Stimulated activated CD8-positive, alpha-beta memory T cell treated with anti-CD3 and anti-CD28 coated beads, Interleukin-4, amount 100 ng/mL, for 1 hour (primary cell): ENCODE measurements at places on chromosomes 2 and 18.
A peak's percentile ranks its signal among the peaks of the same experiment; 100 is the strongest.

DNA sequence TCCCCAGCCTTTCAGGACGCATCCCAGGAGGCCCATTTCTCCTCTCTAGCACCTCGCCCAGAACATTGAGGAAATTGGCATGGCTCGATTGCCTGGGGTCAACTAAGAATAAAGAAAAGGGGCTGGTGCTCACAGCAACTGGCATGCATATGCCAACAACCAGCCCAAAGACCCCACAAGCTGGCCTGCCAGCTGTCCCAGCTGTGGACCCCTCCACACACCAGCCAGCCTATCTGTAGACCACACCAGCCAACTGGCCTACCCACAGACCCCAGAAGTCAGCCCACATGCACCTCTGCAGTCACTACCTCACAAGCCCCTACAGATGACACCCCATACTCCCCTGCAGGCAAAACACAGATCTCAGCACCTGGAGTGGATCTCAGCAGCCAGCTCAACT lies 123.8 kb upstream of the ID2 start:
- DNase-seq: no peak

DNA sequence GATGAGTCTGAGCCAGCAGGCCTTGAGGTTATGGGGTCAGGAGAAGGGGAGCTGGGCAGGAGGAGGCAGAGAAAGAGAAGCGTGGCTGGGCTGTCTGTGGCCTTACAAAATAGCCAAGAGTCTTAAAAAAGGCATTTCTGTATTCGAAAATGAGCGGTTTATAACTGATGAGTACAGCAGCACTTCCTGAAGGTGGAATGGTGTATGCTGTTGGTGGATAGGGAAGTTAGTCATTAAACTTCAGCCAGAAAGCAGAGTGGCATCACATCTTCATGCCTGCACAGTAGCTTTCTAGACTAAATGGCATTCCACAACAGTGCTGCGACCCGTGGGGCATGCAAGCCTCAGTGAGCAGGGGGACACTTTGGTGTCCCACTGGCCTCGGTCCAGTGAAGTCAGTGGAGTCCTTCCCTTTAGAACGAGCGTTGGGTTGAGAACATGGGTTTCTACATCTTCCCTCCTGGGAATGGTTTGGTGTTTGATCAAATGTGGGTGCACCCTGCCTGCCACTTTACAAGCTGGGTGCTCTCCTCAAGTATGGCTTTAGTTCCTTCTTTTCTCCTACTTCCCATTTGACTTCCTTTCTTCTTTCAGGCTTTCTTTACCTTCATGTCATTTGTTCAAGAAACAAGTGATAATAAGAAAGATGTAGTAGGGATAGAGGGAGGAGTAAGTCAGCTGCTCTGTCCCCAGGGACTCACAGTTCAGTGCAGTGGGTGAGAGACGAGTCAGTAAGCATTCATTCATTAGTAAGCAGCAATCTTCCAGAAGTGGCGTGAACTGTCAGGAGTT lies 96.3 kb downstream of the ARMC9 start:
- no peak for DNase-seq

DNA sequence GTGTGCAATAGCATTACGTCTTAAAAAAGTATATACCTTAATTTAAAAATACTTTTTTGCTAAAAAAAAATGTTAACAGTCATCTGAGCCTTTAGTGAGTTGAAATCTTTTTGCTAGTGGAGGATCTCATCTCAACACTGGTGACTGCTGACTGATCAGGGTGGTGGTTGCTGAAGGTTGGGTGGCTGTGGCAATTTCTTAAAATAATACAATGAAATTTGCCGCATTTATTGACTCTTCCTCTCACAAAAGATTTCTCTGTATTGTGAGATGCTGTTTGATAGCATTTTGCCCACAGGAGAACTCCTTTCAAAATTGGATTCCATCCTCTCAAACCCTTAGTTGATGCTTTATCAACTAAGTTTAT lies 46.1 kb upstream of the ANXA4 start:
- no peak for DNase-seq

DNA sequence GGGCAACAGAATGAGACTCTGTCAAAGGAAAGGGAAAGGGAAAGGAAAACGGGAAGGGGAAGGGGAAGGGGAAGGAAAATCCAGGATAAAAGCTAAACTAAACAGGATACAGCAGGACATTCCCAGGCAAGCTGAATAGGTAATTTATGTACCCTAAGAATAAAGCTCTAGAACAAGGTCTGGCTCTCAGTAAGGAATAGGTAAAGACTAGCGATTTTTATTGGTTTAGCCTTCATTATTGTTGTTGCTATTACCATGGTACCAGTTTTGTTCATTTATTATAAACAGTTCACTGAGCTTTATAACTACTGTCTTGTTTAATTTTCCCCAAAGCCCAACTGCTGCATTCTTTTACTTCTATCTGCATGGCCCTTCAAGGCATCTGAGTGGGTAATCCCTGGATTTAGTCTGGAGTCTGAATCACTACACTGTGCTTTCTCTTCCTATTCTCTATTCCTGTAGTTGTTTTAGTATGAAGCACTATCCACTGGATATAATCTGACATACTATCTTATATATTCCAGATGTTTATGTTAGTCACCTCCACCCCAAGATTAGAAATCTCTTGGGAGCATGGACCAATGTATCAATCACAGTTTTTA lies 127.1 kb upstream of the TANK start:
- no peak for DNase-seq

DNA sequence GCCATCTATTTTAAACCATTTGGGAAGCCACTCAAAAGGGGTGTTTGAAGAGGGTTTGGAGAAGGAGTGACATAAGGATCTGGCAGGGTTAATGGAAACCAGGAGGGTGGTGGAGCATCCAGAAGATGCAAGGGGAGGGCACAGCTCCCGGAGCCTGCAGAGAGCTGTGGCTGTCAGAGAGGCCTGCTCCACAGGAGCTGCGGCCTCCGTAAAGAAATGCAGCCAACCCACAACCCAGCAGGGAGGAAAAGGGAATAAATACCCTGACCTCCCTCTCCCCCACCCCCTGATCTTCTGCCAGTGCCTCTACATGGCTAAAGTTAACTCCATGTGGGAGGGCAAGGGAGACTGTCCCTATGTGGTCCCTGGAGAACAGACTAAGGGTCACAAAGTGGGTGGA lies 567.1 kb upstream of the POU3F3 start:
- DNase-seq: no peak

- no peak for DNase-seq
Measured at GRCh38 chr2:98025481-98026037, 29.8 kb upstream of the TMEM131 start.

DNA sequence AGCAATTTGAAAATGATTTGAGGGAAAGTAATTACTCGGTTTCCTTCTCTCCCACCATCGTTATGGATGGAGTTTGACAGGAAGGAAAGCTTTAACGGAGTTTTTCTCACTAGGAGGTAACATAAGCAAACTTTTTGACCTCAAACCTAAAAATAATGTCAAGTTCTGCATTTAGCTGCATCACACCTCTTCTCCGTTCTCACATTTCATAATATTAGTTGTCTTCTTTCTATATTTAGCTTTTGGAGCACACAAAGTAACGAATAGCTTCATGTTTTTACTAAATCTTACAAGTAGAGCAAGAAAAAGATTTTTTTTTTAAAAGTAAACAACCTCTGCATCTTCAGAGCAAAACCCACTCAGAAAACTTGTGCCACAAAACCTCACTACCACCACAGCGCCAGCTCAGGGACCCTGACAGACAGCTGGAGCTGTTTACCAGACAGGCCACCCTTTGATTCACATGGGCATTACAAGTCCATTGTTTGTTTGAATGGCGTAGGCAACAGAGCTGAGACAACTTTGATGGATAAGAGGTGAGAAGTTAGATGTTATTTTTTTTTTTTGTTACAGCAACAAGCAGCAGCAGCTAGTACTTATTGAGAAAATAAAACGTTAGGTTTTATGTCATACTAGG lies 21.9 kb upstream of the ICOS start:
- DNase-seq: no peak

GRCh38 chr2:181273986-181274385 lies 183.2 kb upstream of the ITGA4 start:
- no peak for DNase-seq

DNA sequence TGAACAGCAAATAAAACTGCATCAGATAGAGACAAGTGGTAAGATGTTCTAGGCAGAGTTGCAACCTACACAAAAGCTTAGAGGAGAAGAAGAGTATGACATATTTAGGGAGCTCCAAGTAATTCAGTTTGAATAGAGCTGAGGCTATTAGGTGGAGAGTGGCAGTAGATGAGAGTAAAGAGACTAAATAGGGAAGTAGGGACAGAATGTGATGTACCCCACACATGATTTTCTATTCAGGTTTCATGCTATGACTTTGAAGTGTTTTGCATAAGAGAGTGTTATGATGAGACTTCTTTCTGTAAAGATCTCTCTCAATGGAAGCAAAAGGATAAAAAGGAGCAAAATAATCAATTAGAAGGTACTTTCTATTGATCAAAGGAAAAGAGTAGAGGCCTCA lies 206.8 kb upstream of the ERBB4 start:
- no peak for DNase-seq

DNA sequence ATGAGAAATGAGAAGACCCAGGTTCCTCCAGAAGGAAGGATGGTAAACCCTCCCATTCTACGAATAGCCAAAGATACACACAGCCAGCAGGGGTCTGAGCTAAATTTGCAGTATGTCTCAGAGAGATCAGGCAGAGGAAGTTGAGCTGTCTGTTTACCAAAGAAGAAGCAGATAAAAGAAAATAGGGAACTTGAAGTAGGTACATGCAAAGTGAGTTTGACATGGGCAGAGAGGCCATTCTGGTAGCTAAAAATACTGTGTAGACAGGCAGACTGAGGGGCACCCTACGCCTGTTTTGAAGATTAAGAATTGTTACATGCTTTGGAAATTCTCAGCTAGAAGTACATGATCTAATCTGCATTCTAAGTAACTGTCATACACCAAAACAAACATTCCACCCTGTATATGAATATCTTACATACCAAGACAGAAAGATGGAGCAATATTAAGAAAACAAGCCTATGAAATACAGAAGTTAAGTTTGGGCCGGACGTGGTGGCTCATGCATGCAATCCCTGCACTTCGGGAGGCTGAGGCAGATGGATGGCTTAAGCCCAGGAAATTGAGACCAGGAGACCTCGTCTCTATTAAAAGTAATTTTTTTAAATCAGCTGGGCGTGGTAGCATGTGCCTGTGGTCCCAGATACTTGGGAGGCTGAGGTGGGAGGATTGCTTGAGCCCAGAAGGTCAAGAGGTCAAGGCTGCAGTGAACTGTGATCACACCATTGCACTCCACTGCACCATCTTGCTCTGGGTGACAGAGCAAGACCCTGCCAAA lies 157.9 kb downstream of the ANKRD44 start:
- no peak for DNase-seq

DNA sequence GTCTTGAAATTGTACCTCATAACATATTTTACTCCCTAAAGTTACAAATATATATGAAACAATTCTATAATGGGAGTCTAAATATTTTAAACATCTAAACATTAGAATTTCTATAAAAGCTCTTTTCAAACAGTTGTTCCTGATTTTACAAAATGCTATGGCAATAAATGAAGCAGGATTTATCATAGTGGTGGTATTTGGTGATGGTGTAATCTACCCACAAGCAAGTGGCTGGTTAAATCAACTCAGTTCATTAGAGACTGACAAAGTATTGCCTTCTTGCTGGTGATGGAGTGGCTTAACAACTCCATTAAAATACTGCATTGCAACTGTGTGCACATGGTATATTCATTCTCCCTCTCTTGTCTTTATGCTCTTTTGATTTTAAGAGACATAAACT lies 138.9 kb downstream of the PMAIP1 start:
- DNase-seq: no peak

GRCh38 chr2:126753501-126754212 lies 97.7 kb downstream of the GYPC start:
- no peak for DNase-seq

DNA sequence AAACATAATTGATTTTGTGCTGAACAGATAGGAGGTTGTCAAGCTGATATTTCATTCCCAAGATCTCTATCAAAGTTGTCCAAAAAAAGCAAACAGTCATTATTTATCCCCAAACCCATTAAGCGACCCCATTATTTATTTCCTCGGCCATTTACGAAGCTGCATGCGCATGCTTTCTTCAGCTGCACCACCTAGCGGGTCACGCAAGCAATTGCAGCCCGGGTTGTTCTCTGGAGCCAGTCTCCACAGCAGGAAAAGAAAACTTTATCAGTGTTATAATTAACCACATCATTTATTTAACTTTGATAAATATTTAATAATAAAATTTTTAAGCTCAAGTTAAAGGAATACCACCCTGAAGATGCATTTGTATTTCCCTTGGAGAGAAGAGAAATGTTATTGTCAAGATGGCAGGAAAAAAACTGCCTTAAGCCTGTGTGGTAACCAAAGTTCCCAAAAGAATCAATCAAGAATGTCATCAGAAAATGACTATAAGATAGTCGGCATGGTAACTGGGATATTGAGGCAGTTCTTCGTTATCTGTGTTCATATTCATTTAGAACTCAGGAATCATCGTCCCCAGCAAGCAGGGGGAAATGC lies 304.7 kb downstream of the FBXO15 start:
- DNase-seq: peak; percentile 3

DNA sequence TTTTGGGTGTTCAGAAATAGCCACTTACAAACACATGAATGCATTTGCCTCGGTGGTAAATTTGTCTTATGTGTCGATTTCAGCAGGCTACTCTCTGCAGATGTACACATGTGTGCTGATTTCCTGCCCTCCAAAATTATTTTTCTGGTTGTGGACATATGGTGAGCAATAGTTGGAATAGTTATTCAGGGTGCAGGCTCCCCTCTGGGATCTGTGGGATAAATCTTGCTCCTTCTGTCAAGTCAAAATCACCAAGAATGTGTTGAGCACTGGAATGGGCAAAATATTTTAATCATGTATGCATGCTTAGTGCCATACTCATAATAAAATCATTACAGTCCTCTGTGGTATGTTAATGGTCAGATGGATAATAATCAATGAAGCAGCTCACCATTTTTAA lies 684.5 kb downstream of the BCL11A start:
- no peak for DNase-seq

DNA sequence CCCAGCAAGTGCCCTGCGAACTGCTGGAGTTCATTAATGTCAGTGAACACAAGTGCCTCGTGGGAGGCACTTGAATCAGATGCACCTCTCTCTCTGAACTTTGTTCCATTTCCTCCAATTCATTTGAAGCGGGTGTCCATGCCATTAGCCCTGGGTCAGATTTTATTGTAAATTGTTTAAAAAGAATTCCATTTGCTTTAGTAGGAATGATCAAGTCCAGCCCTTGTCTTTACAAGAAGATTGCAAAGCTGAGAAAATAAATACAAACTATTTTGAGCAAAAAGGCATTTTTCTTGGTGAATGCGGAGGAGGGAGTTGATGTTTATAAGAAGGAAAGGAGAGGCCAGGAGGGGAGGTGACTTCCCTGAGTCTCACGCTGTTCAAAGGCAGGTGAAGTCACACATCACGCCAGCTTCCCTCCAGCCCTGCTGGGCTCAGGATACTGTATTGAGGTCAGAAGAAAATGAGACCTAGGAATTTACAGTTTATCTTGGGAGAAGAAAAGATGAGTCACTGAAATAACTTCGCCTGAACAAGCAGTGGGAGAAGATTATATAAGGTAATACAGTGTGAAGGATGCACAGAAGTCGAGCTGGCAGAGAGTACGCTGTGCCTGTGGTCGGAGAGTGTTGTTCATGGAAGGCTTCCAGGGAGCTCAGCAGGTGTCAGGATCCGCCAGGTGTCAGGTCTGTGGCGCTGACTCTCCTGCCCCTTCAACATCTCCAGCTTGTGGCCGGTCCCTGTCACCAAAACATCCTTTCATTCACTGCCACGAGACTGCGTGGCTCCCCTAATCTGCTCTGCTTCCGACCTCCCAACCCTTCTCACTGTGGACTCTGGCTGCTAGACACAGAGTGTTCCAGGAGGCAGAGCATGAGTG lies 36.5 kb downstream of the EFR3B start:
- no peak for DNase-seq

- DNase-seq: no peak
Measured at GRCh38 chr2:230358305-230358704, 31.3 kb downstream of the SP140L start.
